ENCODE measurements at places on chromosomes 5 and 9.
A peak's percentile ranks its signal among the peaks of the same experiment; 100 is the strongest.

DNA sequence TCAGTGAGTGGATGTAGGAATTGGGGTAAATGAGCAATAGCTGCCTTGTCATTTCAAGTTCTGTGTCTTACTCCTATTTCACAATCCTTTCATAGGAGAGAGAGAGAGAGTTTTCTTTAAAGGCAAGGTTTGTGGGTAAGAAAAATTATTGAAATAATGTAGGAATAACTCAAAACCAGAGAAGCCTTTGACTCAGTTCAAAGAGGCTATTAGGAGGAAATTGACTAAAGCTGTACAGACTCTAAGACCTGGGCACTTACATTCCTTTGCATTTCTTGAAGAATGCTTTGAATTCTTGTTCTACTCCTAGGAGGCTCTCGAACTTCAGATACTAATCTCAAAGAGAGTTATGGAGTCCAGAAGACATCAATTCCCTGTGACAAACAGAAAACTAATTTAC lies 257.1 kb downstream of the FBXL7 start:
- DNase-seq, result peak; percentile 33

GRCh38 chr9:75588808-75589207 lies 301.7 kb upstream of the PCSK5 start:
- no peak for DNase-seq

GRCh38 chr5:106311230-106311915 lies 1359.4 kb downstream of the EFNA5 start:
- DNase-seq, result no peak

DNA sequence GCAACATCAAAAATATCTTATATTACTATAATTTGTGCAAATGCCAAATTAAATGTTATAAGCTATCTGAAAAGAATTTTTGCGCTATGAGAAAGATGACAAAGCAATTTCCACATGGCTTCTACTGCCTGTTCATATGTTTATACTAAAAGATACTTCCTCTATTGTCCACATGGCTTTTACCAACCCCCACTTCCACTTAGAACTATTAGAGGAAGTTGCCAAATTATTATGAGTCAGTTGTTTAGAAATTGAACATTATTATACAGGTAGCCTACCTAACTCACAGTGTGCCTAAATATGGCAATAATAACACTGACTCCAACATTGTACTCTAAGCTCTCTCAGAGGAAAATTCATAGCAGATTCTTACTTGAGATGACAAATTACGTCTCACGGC lies 37.6 kb upstream of the SLC27A6 start:
- peak; percentile 3 for DNase-seq

GRCh38 chr5:123125962-123126732 lies 37.1 kb downstream of the PRDM6 start:
- peak; percentile 80 for DNase-seq

GRCh38 chr5:78602400-78602799 lies 46.2 kb downstream of the LHFPL2 start:
- no peak for DNase-seq

GRCh38 chr5:1834721-1835429 lies 33.7 kb downstream of the NDUFS6 start:
- DNase-seq, result no peak

- DNase-seq, result peak; percentile 17
These were observed 3.2 kb downstream of the WHRN start for GRCh38 chr9:114501796-114502682.

GRCh38 chr9:97561501-97561900 lies 60.0 kb downstream of the TMOD1 start:
- DNase-seq, result no peak

- no peak for DNase-seq
These were observed 117.5 kb upstream of the CLINT1 start for GRCh38 chr5:157976429-157976828.

- peak; percentile 49 for DNase-seq
These were observed 17.5 kb upstream of the LHFPL2 start for GRCh38 chr5:78666041-78666444.

- no peak for DNase-seq
These were observed 99.0 kb downstream of the OLFM1 start for GRCh38 chr9:135186248-135187164.

DNA sequence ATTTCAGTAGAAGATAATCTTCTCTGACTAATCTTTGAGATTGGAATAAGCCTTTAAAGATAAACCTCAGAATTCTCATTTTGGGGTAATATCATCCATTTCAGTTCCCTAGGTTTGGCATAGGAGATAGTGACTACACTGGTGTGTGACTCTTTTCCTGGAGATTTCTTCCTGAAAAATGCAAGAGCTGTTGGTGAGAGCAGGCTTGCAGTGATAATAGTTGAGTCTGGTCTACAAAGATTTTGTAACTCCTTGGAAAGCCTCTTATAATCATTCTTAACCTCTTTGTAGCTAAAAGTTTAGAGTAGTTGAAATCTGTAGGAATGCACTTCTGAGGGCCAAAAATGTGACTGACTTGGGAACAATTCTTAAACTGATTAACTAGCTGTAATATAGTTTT lies 23.4 kb downstream of the RANBP17 start:
- no peak for DNase-seq

DNA sequence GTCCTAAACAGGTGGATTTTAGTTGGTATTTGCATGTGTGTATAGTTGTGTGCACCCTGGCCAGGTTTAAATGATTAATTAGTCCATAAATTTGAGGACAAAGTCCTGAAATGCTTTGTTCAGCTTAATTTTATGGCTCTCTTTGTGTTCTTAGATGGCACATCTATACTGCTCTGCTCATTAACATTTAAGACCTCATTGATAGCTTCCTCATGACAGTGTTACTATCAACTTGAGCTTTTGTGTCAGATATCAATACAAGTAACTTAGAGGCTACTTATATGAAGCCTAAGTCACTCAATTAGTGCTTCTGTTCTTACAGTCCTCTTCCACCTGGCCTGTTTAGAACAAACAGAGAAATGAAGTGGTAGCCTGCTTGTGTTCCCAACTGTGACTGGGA lies 240.9 kb downstream of the TRPM3 start:
- no peak for DNase-seq

DNA sequence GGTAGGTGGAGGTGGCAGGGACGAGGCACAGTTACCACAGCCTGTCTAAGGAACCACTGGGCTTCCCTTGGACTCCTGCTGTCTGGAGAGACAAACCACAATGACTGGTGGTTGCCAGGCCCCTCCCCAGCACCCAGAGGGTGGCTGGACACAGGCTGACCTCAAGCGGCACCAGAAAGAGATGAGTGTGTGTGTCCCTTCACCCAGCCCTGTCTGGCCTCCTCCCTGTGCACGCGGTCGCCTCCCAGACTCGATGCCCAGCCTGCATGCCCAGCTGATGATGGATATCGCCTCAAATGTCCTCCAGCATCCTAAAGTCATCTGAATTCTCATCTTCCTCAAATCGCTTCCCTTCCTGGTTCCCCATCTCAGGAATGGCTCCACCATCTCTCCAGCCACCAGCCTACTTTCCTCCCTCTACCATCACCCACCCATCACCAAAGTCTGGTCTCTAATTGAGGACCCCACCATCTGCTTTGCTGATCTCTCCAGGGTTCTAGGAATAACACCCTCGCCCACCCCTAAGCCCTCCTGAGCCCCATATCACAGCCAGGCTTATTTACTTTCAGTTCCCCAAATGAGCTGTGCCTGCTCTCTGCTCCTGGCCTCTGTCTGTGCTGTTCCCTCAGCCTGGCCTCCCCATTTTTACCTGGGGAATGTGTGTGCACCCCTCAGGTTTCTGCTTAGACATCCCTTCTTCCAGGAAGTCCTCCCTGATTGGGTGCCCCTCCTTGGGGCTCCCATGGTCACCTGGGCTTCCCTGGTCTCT lies 52.5 kb upstream of the GGTA1 start:
- no peak for DNase-seq

GRCh38 chr5:6177926-6178325 lies 200.4 kb downstream of the MED10 start:
- no peak for DNase-seq

DNA sequence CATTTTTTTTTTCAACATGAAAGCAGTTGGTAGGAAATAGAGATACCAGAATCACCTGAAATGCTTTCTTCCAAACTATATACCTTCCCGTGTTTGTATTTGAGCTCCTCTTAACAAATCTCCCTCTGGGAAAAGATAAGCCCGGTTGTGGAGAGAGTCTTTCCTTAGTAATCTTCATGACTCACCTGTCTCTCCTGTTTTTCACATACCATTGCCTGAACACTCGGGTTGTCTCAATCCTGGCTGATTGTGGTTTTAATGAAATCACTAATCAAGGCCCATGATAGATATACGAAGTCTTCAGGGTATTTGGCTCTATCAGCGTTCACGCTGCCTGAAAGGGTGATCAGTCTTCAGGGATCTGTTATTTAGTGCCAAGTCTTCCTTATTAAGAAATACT lies 136.7 kb downstream of the MAN2A1 start:
- DNase-seq, result peak; percentile 25

GRCh38 chr5:15566306-15566705 lies 66.3 kb downstream of the FBXL7 start:
- peak; percentile 44 for DNase-seq

- no peak for DNase-seq
These were observed 179.1 kb upstream of the RASEF start for GRCh38 chr9:83242066-83242465.

- peak; percentile 52 for DNase-seq
These were observed 58.3 kb downstream of the NIPBL start for GRCh38 chr5:36934740-36935356.

DNA sequence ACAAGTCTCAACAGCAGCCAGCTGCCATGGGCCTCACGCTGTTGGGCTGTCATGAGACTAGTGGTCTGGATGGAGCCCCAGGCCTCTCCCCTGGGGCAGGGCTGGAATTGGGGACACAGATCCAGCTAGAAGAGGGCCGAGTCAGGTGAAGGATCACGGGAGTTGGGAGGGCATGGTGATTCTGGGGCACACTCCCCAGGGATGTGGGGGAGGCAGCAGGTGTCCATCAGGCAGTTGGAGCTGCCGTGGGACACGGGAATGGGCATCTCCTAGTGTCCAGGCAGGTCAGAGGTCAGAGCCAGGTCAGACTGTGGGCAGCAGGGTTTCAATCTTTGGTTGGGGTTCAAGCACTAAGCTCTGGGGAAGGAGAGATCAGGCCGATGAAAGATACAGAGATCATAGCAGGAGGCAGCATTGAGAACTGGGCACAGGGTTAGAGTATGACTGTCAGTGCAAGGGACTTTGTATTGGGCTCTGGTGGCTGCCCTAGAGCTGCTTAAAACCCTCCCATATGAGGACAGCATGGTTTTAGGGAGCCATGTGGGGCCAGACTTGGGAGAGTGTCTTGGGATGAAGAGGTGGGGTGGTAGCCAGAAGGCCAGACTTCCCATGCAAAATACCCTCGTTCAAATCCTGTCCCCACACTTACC lies 59.2 kb downstream of the ARHGEF37 start:
- no peak for DNase-seq

DNA sequence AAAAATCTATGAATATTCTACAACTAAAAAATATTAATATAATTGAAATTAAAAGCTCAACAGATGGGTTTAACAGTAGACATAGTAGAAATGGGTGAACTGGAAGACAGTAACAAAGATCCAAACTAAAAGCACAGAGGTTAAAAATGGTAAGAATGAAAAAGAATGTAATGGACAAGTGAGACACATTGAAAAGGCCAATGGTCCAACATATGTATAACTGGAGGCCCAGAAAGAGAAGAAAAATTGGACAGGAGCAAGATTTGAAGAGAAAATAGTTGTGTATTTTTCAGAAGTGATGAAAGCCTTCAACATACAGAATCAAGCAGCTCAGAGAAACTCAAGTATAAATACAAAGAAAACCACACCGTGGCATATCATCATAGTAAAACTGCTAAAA lies 58.6 kb downstream of the PCDHGC5 start:
- DNase-seq, result peak; percentile 59

GRCh38 chr5:159208514-159209437 lies 577 bp downstream of the RNF145 start:
- no peak for DNase-seq

DNA sequence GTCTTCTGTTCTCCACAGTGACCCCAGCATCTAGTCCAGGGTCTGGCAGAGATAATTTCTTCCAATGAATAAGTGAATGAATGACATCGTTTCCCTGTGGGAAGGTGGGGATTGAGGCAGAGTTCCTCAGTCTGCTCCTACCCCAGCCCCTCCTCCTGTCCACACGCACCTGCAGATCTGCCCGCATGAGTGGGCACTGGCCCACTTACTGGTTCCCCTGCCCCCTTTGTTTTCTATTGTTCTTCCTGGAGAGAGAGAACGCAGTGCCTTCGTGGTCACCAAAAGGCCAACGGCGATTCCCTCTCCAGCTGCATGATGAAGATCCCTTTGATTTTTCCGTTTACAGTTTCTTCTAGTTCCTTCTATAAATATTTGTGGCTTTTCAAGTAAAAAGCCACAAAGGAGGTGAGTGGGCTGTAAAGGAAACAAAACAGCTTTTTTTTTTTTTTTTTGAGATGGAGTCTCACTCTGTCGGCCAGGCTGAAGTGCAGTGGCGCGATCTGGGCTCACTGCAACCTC lies 5.8 kb upstream of the FPGS start:
- no peak for DNase-seq

DNA sequence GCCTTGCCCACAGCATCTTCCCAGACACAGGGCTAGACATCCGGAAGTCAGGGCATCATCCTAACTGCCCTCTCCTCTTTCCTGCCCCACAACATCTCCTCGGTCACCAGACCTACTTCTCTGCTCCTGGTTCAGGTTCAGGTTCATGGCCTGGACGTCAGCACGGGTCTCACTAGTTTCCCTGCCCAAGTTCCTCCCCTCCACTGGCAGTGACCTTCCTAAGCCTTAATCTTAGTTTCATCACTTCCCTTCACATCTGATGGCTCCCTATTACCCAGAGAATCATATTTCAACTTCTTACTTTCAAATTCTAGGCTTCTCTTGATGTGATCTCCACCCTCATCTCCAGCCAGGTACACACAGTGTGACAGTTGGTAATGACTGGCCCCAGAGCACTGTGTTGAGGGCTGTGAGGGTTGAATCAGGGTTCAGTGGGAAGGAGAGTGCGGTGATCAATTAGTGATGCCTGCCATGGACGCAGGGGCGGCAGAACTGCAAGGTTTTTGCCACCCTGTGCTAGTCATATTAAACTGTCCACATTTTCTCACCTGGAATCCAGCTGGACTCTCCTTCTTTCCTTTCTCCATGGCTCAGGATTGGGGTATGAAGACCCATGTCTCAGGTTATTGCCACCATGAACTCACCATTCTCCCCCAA lies 34.3 kb upstream of the CRB2 start:
- no peak for DNase-seq

DNA sequence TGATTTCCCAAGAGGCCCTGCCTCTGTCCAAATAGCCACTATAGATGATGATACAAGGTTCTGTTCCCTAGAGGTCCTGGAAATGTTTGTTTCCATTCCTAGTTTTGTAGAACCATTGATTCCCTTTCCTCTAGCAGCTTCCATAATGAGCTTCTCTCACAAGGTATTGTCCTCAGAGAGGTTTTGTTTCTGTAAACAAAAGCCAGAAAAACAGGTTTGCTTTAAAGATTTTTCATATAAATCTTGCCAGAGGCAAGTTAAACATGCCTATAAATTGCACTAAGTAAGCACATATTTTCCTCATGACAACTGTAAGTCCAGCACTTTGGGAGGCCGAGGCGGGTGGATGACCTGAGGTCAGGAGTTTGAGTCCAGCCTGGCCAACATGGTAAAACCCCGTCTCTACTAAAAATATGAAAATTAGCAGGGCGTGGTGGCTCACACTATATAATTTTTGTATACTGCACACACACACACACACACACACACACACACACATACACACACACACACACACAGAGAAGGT lies 1787.7 kb downstream of the EFNA5 start:
- DNase-seq, result no peak

GRCh38 chr5:59799668-59800346 lies 93.7 kb downstream of the PDE4D start:
- DNase-seq, result peak; percentile 69

GRCh38 chr9:92711146-92711545 lies 41.2 kb upstream of the IPPK start:
- DNase-seq, result no peak

Measured in fibroblast of mammary gland (primary cell).